ENCODE measurements at places on chromosomes 5 and 9. TPM values are rescaled to one million over a fixed set of nuclear protein-coding genes. Genes with fewer than 3 reads are reported as not detected.

Gene PCDHGA8
- total RNA-seq: 0.06 TPM

Gene LCN9
- total RNA-seq: not detected

Gene SEMA4D
- total RNA-seq: 4.9 TPM

Gene TLE1
- total RNA-seq: 89.1 TPM

Gene SLC36A2
- not detected for total RNA-seq

Gene CDC25C
- 10.1 TPM for total RNA-seq

Gene SLC6A19
- 0.01 TPM for total RNA-seq

Gene IFNA13
- total RNA-seq: not detected
